ENCODE measurements at places on chromosomes 16 and 17.

GRCh38 chr17:37138571-37139120 is 189.9 kb downstream of the AATF start:
- no peak for DNase-seq

- DNase-seq, result no peak
Observed at GRCh38 chr16:89070590-89070989, 23.1 kb upstream of the ACSF3 start.

DNA sequence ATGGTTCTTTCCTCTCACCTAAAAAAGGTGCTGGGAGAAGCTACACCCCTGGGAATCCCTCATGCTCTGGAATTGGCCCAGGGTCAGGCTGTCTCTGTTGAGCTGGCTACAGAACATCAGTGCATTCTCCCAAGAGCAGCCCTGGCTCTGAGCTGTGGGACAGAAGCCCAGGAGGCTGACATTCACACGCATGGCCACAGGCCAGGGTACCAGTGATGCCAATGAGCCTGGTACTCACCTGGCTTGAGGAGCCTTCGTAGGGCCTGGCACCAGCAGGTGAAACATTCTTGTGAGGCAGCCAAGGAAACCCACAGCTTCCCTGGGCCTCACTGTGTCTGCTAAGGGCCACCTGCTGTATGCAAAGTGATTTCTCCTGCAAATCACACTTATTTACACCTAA is 121.7 kb upstream of the CCL2 start:
- DNase-seq, result no peak

- no peak for DNase-seq
Observed at GRCh38 chr17:17843096-17843495, 6.3 kb upstream of the SREBF1 start.

- no peak for DNase-seq
Observed at GRCh38 chr17:75371339-75371738, 34.1 kb downstream of the GRB2 start.

- no peak for DNase-seq
Observed at GRCh38 chr17:42809250-42809649, 10.6 kb downstream of the CNTD1 start.

- no peak for DNase-seq
Observed at GRCh38 chr17:3022197-3022596, 41.2 kb downstream of the OR1D5 start.

GRCh38 chr17:27566671-27567562 is 64.1 kb upstream of the LGALS9 start:
- DNase-seq, result no peak

- DNase-seq, result no peak
Observed at GRCh38 chr16:19503461-19504075, 18.3 kb downstream of the GDE1 start.

DNA sequence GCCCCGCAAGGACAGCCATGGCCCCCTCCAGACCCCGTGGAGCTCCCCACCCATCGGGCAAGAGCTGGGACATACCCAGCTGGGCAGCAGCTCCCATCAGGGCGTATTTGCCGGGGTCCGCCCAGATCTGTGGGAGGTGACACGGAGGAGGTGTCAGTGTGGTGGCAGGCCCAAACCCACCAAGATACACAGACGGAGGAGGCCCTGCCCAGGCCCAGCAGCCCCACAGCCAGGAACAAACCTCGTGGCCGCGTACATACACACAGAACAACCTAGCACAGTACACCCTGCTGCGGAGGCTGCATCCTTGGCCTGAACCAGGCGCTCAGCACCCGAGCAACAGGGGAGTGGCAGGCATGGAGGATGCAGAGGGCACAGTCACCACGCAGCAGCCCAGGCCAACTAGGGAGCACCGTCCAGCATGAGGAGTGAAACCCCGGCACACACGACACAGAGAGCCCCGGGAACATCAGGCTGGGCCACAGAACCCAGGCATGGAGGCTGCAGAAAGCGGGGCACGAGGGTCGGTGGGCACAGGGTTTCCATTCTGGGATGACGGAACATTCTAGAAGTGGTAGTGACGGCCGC is 4.9 kb upstream of the CCDC154 start:
- DNase-seq, result no peak

DNA sequence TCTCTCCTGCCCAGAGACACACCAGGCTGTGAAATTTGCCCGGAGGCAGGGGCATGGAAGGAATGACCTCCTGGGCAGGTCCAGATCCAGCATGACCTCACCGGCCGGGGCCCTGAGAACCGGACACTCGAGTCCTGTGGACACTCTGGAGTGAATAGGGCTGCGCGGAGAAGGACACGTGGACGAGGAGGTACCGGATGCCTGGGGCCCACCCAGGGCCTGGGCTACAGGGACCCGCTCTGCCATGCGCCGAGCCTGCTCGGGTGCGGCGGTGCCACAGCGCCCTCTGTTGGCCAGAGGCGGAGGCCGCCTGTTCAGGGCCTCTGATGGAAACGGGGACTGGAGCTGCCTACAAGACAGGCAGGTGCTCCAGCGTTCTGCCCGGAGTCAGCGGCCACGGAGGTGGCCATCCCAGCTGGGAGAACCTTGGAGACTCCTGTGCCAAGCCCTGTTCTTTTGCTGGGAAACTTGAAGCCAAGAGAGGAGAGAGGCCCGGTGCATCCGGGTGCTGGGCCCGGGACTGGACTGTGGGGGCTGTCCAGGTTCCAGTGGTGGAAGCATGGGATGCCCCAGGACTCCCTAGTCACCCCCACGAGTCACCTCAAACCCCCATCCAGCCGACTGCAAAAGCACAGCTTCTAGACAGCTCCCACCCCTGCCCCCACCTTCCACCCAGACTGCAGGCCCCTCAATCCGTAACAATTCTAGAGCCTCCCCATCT is 19.3 kb upstream of the NXPH3 start:
- DNase-seq, result peak; percentile 71

DNA sequence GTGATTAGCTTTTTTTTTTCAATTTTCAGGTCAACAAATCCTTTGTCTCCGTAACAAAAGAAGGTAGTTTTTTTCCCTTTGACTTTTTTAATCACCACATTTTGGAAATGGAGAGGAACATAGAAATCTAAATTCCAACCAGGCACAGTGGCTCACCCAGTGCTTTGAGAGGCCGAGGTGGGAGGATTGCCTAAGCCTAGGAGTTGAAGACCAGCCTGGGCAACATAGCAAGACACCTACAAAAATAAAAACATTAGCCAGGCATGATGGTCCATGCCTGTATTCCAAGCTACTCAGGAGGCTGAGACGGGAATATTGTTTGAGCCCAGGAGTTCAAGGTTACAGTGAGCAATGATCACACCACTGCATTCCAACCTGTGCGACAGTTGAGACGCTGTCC is 5.7 kb downstream of the PSMD7 start:
- DNase-seq, result no peak

DNA sequence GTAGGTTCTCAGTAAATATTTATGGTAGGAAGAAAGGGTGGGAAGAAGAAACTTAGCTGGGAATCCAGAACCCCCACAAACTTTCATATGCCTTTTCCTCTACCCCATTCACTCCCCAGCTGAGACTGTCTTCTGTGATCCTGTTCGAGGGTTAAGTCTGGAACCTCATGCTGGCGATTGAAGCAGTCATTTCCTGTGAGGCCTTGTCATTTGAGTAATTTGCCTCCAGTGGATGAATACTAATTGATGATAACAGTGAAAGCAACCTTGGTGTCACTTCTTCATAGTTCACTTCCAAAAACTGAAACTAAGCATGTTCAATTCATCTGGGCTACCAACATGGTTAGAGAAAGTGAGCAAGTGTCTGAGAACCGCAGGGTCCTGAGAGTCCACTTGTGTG is 401.2 kb downstream of the CDH13 start:
- DNase-seq, result no peak

DNA sequence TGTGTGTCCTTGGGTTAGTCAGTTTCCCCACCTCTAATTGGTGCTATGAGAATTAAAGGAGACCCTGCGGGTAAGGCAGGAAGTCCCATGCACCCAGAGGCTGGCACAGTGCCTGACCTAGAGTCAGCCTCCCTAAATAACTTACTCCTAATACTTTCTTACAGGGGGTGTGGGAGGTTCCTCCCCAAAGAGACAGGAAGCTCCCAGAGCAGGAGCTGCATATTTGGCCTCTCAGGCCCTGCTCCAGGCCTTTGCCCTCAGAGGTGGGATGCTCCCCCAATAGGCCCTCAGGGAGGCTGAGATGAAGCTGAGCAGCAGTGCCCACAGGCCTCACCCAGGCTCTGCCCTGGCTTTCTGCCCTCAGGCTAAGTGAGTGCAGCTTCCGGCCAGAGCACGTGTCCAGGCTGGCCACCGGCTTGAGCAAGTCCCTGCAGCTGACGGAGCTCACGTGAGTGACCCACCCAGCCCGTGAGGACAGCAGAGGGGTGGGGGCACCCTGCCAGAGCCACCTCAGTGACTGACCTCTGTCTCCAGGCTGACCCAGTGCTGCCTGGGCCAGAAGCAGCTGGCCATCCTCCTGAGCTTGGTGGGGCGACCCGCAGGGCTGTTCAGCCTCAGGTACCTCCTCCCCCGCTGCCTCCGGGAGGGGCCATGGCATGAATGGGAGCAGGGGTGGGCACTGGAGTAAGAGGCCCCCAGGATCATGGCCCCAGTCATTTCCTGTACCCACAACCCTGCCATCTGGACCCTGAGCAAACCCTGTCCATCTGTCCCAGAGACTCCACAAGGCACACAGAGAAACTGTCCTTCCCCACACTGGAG is 31.1 kb upstream of the CPNE2 start:
- DNase-seq, result no peak

DNA sequence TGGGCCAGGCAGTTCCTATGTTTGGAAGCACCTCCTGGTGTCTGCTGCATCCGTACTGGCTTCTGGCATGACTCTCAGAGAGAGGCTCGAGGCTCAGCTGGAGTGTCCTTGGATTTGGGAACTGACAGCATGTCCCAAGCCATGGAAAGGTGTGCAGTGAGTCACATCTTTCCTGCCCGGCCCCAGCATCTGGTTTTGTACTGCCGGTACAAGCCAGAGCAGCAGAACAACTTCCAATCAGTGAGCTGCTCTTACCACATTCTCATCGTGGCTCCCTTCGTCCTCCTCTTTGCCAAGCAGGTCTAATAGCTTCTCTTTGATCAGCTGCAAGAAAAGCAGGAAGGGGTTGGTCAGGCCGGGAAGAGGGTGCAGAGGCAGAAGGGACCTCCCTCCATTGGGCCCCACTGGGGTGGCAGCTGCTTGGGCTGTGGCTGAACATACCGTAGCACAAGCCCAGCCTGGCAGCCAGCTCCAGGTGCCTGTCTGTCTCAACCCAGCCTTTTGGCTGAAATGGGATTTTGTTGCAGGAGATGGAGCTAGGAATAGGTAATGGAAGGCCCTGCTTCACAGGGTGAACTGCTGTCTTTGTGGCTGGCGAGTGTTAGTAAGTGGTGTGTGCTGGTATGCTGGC is 24.2 kb downstream of the SPACA3 start:
- DNase-seq, result no peak

DNA sequence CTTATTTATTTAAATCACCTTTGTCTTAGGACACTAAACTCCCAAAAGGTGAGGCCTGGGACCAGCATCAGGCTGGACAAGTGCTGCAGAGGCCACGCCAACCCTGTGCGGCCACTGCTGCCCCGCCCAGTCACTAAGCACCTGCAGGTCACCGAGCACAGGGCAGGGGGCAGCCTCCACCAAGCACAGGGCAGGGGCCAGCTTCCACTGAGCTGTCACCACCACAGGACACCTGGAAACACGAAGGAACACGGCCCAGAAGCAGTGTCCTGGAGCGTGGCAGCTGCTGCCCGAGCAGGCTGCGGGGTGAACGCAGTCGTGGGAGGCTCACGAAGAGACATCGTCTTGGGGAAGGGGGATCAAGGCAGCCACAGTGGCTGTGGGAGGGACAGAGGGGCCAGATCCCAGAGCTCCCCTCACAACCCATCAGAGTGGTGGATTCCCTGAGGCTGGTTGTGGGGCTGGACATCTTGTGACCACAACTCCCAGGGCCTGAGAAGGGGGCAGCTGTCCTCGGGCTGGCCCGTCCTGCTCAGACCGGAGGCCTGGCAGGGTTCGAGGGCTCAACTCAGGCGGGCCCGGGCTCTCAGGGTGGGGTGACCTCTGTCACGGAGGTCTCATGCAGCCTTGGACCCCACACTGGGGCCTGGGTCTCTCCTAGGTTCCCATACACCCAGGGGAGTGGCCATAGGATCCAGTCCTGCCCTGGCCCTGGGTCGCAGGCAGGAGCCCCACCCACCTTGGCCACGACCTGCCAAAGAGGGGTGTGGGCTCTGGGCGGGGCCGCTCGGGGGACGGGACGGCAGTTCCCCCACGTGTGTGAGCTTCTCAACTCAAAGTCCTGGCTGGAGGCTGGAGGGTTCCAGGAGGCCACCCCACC is 18.7 kb downstream of the RAB40B start:
- DNase-seq, result no peak

GRCh38 chr17:63821804-63822203 is 5.4 kb upstream of the PSMC5 start:
- no peak for DNase-seq

DNA sequence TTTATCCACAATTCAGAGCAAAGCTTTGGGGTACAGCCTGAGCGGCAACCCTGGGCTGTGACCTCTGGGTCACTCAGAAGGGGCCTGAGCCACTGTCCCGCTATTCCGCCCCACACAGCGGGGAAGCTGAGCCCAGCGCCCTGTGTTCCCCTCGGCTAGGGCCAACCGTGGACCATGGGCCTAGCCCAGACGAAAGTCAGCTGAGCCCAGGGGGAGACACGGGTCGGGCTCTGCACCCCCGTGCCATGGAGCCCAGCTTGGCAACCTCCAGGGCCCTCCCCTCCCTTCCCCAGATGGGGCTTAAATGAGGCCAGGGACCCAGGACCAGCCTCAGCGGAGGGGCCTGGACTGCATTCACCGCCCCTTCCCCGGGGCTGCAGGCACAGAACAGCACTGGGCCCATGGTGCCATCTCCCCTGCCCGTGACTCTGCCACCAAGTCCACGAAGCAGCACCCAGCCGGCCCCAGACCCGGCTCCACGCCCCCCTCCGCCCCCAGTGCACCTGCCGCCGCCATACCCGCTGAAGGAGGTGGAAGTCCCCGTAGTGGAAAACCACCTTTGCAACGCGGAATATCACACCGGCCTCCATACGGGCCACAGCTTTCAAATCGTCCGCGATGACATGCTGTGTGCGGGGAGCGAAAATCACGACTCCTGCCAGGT is 1.8 kb downstream of the TPSD1 start:
- no peak for DNase-seq

DNA sequence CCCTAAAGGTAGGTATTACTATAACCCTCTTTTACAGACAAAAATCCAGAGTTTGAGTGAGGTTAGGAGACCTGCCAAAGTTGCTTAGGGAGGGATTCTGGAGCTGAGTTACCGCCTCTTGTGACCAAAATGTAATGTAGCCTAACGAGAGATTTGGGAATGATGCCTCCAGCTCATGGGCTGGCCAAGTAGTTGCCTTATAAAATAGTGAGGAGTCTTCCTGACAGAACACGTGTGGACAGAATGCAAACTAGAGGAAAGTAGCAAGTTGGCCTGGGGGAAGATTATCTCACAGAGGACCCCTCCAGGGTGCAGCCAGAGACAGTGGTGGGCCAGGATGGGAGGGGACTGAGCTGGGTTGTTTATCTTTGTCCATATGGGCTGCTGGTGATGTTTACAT is 543.7 kb upstream of the CDH11 start:
- no peak for DNase-seq

- no peak for DNase-seq
Observed at GRCh38 chr16:30117768-30118167, 4.4 kb upstream of the GDPD3 start.

GRCh38 chr17:76153202-76153601 is 12.2 kb upstream of the FOXJ1 start:
- DNase-seq, result no peak

Measured in activated naive CD4-positive, alpha-beta T cell (primary cell).